ENCODE measurements at places on chromosomes 12 and 14. TPM values are rescaled to one million over a fixed set of nuclear protein-coding genes. Genes with fewer than 3 reads are reported as not detected.
A peak's percentile ranks its signal among the peaks of the same experiment; 100 is the strongest.

The CDH24 gene
- 33.7 TPM for total RNA-seq

The GALNT16 gene
- 18.5 TPM for total RNA-seq

The DEGS2 gene
- total RNA-seq = not detected

The PLA2G1B gene
- not detected for total RNA-seq

DNA sequence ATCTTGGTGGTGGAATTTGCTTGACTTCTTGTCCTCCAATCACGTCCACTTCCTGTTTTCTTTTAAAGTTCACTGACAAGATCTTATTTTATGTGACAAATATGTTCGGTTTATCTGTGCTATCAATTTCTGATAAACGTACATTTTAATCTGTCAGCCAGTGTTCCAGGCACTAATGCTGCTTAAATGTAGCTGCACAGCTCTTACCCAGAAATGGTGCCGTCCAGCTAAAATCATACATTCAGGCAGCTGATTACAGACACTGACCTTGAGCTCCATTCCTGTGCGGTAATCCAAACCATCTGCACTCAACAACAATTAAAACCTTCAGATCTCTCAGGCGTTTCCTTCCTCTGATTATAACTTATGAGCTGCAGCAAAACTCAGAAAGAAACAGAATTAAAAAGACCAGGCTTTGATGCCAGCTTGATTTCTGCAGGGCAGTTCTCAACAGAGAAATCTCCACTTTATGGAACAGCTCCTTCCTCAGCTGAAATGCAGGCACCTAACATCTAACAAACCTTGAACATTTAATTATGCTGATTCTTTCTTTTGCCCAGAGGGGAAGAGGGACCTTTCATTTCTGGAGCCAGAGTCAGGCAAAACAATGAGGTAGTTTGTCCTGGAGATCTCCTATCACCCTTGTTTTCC lies 26.4 kb upstream of the RASSF3 start:
- DNase-seq = no peak

DNA sequence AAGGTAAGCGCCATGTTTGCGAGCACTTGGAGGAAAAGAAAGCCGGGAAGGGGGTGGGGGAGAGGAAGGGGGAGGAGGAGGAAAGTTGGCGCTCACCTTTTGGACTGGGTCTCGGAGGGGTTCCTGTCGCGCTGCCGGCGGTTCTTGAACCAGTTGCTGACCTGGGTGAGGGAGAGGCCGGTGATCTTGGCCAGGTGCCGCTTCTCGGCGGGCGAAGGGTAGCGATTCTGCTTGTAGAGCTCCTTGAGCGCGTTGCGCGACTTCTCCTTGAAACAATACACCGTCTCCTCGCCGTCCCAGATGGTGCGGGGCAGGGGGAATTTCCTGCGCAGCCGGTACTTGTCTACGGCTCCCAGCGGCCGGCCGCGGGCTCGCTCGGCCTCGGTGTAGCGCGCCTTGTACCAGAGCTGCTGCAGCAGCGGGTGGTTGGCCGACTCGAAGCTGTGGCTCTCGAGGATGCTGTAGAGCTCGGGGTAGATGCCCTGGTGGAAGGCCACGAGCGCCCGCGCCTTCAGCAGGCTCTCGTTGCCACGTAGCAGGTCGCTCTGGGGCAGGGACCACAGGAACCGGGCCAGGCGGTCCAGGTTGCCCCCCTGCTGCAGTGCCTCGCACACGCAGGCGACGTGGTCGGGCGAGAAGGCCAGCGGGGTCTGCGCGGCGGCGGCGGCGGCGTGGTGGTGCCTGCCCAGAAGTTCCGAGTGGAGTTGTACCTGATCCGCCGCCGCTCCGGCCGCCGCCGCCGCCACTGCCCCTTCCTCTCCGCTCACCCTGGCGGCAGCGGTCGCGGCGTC lies 840 bp downstream of the SIX4 start:
- peak; percentile 40 for DNase-seq

- peak; percentile 53 for DNase-seq
These were observed 116.3 kb downstream of the GLT1D1 start for GRCh38 chr12:128969480-128970055.

DNA sequence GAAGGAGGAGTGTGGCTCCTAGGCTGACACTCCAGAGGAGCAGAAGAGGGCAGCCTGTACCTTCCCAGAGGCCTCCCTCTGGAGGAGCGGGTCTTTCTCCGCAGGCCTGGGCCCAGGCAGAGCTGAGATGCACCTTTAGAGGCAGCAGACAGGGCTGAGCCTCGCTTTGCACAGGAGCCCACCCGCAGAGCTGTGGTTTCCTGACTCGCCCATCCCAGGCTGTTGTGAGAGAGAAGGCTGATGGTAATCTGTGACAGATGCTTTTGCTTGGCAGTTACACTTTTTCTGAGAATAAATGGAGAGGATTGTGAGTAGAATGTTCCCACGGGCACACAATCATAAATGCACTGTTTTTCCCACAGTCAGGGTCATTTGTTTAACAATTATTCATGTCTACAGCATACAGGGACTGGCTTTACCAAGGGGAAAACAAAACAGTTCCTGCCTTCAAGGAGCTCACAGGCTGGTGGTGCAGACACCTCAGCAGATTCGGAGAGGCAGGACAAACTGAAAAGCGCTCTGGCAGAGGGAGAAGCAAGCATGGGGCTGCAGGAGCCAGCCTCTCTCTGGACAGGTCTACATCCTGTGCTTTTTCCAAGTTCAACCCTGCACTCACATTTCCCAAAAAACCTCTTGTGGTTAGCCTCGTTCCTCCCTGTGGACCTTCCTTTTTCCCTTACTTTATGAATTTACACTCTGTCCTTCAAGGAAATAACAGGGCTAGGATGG lies 13.9 kb downstream of the EVL start:
- no peak for DNase-seq

- DNase-seq = no peak
These were observed 24.7 kb downstream of the ITPK1 start for GRCh38 chr14:93090826-93091555.

GRCh38 chr12:55696141-55696540 lies 11.6 kb downstream of the ITGA7 start:
- DNase-seq = no peak

DNA sequence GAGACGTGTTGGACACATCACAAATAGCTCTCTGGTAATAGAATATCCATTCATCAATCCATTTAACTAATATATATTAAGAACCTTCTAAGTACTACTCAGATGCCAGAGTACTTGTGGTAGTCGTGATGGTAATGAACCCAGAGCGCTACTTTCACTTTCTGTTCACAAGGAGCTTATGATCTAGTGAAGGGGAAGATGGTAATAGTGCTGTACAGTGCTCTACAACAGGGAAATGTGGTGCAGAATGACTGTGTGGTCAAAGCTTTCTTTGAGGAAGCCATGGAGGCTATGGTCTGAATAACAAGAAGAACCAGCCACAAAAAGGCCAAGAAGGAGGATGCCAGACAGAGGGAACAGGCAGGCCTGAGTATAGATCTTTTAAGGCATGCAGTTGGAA lies 212.0 kb downstream of the PTPRO start:
- DNase-seq = no peak

Measured in neural crest cell (in vitro differentiated cells).